NCI-H2081 treated with DMSO at 0.1 percent for 48 hours (cell line): ENCODE measurements at places on chromosomes 3 and 15.

- no peak for DNase-seq
Measured at GRCh38 chr3:49899815-49900214, 3.9 kb downstream of the MST1R start.

GRCh38 chr3:58502872-58503271, 11.0 kb downstream of the KCTD6 start:
- no peak for DNase-seq

DNA sequence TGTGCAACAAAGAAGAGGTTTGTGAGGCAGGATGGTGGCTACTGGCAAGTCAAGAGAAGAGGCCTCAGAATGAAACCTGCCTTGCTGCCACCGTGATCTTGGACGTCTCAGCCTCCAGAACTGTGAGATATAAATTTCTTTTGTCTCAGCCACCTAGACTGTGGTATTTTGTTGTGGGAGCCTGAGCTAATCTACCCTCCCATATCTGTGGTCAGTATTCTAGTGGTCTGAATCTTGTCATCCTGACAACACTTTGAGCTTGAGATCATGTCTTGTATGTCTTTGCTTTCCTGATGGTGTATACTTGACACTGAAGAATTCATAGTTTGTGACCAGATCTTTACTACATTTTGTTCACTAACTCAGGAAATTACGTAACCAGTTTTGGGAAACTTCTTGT, 240.6 kb upstream of the GOLIM4 start:
- DNase-seq: no peak

DNA sequence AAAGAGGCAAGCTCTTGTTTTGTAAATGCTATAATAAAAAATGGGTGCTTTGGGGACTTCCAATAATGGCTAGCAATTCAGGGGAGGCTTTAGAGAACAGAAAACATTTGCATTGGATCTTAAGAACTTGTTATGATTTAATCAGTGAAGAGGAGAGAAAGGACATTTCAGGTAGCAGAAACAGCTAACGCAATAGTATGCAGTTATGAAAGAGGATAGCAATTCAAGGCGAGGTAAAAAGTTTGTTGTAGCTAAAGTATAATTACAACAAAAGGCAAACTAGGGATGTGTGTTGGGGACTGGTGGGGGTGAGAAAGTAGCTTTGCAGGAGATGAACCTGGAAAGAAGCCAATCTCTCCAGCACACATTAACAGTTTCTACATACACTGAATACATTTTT, 558.7 kb upstream of the SEMA6D start:
- no peak for DNase-seq

DNA sequence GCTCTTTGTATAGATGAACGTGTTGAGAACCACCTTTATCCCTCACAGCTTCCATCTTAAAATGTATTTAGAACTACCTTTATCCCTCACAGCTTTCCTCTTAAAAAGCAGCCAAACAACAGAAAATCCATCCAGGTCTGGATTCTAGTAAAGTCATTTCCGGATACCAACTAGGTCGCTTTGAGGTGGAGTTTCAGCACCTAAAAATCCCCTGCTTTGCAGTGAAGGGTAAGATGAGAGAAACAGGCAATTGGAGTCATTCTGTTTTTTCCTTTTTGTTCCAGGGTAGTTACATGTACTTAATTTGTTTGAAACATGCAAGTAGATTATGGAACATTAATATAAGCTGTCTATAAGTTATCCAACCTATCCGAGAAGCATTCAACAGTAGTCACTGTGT, 192.0 kb downstream of the UBE2E2 start:
- DNase-seq: no peak

GRCh38 chr15:84398763-84399701, 163.5 kb downstream of the GOLGA6L4 start:
- DNase-seq: no peak

- DNase-seq: no peak
Measured at GRCh38 chr15:65388306-65389080, 10.7 kb upstream of the IGDCC3 start.

DNA sequence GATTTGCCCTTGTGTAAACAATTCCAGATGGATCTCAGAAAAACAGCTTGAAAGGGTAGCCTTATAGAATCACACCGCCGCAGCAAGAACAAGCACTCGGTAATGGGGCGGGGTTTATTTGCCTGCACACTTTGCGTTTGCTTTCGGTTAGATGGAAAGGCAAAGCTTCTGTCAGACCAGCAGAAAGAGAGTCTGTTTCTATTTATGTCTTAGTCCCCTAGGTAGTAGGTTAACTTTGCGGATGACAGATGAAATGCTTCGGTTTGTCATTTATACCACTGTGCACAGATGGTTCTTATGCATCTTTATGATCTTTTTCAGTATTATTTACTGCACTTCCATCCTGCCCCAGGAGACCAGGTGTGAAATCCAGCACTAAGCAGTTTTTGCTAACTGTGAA, 62.2 kb downstream of the PYDC2 start:
- peak; percentile 70 for DNase-seq

- no peak for DNase-seq
Measured at GRCh38 chr15:79009379-79009778, 64.5 kb upstream of the CTSH start.

DNA sequence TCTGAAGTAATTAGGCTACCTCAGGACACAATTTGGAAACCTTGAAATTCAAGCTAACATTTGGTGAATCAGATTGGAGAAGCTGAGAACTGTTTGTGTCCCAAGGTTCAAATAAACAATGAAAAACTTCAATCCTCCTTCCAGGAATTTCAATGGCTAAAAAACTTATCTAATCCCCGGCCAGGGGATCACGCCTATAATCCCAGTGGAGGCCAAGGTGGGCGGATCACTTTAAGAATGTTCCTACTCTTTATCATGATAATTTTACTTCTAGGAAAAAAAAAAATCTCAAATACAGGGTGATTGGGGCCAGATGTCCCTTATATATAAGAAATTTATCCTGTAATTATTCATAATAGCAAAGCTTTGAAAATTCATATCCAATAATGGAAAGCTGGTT, 139.0 kb downstream of the CPNE4 start:
- no peak for DNase-seq

DNA sequence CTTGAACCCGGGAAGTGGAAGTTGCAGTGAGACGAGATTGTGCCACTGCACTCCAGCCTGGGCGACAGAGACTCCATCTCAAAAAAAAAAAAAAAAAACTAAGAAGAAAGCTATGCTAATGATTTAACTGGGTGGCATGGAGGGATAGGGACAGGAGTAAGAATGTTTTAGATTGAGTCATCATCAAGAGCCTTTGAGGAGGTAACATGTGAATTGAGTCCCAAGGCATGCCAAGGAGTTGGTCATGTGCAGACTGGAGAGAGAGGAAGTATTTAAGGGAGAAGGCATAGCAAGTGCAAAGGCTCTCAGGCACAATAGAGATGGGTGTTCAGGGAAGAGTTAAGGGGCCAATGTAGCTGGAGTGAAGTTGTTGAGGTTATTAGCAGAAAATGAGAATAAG, 9.1 kb downstream of the BNC1 start:
- DNase-seq: no peak

DNA sequence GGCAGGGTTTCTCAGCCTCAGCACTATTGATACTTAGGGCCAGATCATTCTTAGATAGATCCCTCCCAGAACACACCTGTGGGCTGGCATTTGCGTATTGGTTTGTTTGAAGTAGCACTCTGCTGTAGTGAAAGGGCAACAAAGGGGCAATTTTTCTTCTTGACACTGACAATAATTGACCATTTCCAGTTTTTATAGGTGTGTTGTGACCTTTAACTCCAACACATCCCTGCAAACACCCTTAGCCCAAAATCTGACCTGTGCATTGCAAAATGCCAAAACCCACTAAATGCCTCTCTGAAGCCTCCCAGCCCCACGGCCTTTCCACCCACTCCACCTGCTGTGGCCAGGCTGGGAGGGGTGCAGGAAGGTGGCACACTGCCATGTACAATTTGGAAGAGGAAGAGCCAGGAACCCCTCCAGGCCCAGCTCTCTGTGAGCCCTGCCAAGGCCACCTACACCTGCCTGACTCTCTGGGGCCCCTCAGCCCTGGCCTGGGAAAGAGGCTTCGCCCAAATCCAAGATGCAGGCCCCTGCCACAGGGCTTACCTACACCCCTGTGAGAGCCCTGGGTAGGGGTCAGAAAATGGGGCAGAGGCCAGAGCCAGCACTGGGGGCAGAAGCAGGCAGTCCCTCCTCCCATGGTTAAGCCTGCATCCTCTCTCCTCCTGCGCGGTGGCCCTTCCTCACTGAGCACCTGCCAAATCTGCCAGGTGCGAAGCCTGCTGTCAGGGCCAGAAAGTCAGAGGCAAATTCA, 9.6 kb upstream of the CYP11A1 start:
- DNase-seq: peak; percentile 23
